ENCODE measurements at places on chromosomes 6 and 20. TPM values are rescaled to one million over a fixed set of nuclear protein-coding genes. Genes with fewer than 3 reads are reported as not detected.

- DNase-seq = no peak
These were observed 211.9 kb upstream of the RNF24 start for GRCh38 chr20:4227085-4227821.

GRCh38 chr6:42428326-42429041, 23.2 kb downstream of the TRERF1 start:
- no peak for DNase-seq

Gene CARMIL1
- total RNA-seq = 51.7 TPM

DNA sequence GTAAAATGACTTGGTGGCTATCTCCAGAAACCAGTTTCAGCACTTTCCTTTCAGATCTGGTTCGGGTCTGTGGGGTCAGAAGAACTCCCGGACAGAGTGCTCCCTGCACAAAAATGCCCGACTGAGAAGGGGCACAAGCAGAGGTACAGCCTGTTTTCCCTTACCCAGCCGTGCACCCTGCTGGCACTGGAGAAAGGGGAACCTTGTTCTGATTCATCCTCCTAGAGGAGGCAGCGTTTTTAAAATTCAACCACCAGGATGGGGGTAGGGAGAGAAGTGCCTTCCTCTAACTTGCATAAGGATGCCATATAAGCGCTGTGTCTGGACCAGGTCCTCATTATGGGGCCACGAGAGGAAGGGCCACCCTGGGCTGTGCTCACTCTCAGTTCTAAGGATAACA, 17.6 kb downstream of the RIMS4 start:
- DNase-seq = no peak

DNA sequence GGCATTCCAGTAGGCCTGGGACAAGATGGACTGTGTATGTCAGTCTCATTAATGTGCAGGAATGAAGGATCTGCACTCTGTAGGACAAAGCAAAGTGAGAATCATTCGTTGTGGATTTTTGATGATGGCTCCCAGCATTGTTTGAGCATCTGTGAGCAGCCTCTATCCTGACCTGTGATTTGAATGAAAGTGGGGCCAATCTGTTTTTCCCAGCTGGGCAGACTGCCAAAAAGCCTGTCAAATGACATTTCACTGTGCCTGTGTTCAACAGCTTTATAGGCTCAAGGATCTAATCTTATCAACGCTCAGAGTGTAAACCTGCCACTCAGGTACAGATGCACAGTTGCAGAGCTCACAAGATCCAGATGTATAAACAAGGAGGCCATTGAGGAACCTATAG, 86.7 kb upstream of the SYNDIG1 start:
- peak; percentile 11 for DNase-seq

Gene CHRNA4
- not detected for total RNA-seq

DNA sequence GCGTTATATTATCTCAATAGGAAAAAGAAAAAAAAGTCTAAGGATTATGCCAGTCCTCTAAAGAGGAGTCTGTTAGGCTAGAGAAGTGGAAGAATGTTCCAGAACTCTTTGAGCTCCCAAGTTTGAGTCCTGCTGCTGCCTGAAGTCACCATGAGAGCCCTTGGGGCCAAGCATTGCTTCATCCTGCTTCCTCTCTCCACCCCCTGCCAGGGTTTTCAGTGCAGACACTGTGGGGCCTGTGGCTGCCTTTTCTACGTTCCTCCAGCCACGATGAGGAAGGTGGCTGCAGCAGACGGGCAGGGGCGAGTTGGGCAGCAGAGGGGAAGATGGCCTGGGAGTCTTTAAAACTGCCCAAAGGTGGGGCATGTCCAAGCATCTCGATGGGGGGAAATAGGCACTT, 214.4 kb upstream of the KCNG1 start:
- DNase-seq = no peak

Gene TRIM31
- 221 TPM for total RNA-seq

DNA sequence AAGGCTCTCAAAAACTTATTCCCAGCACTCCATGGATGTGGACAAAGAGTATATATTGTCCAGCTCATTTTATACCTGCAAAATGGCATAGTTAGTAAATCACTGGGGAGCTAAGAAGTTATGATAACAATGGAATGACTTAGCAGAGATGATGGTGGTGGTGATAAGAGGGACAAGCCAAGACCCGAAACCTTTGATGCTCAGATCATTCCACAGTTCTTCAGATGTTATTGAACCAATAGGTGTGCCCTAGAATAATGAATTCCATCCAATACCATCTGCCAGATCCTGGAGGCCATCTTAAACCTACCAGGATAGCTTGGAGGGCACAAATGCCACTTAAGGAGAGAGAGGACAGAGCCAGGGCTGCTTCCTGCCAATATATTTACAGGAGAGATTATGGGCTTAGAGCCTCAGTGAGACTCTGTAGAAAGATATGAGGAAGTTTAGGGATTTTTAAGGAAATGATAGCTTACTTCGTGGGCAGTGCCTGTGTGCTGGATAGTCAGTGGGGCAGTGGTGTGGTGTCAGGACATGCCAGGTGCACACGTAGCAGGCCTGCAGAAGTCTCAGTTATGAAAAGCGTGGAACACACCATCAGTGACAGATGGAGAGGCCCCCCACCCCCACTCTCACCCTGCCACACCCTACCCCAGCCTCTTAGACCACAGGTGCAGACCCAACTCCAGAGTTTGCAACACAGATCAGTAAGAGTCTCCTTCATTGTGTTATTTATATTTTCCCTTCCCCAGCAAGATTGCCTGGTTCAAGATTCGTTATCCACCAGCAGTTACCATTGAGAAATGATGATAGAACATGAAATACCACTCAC, 209.7 kb upstream of the SUPT3H start:
- DNase-seq = peak; percentile 26

- no peak for DNase-seq
These were observed 721.1 kb downstream of the TENT5A start for GRCh38 chr6:81031416-81031815.

Gene RSPO3
- 3.1 TPM for total RNA-seq

- DNase-seq = no peak
These were observed 13.8 kb downstream of the NQO2 start for GRCh38 chr6:3013486-3013885.

- no peak for DNase-seq
These were observed 43.8 kb upstream of the LAMA4 start for GRCh38 chr6:112298021-112298745.

DNA sequence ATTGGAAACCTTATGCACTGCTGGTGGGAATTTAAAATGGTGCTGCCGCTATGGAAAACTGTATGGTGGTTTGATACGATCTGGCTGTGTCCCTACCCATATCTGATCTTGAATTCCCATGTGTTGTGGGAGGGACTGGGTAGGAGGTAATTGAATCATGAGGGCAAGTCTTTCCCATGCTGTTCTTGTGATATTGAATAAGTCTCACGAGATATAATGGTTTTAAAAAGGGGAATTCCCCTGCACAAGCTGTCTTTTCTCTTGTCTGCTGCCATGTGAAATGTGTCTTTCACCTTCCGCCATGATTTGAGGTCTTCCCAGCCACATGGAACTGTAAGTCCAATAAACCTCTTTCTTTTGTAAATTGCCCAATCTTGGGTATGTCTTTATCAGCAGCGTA, 4.9 kb downstream of the TAP2 start:
- DNase-seq = no peak

Gene SLC26A8
- total RNA-seq = not detected

DNA sequence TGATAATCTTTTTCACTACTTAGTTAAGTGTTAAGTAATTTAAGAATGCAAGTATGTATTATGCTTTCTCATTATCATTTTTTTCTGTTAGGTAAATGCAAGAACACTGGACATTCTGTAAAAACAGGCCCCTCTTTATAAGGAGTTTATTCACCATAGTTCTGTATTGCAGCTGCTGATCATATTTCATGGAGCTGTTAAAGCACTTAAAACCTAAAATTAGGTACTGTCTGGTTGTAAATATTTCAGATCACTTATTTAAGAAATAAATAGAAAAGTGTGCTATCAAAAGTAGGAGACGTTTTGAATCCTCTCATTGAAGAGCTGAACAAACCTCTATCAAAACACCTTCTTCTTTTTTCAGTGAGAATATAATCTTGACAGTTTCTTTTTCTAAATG, 3.9 kb downstream of the EYA4 start:
- DNase-seq = no peak

DNA sequence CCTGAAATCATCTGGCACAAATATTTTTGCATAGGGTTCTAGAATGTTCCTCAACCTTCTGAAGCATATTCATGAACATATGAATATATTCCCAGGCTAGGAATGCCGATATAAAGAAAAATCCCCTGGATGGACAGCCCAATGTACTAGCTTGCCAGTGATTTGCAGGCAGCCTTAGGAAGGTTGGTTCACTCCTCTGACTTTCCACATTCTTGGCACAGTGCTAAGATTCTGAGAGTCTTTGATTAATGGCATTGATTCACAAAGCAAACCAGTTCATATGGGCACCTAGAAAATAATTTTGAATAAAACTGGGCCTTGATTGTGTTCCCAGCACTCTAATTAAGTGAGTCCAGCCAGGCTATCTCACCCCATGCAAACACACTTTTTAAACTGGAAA, 56.9 kb upstream of the ENPP4 start:
- DNase-seq = no peak

Gene NOL7
- 44.1 TPM for total RNA-seq

DNA sequence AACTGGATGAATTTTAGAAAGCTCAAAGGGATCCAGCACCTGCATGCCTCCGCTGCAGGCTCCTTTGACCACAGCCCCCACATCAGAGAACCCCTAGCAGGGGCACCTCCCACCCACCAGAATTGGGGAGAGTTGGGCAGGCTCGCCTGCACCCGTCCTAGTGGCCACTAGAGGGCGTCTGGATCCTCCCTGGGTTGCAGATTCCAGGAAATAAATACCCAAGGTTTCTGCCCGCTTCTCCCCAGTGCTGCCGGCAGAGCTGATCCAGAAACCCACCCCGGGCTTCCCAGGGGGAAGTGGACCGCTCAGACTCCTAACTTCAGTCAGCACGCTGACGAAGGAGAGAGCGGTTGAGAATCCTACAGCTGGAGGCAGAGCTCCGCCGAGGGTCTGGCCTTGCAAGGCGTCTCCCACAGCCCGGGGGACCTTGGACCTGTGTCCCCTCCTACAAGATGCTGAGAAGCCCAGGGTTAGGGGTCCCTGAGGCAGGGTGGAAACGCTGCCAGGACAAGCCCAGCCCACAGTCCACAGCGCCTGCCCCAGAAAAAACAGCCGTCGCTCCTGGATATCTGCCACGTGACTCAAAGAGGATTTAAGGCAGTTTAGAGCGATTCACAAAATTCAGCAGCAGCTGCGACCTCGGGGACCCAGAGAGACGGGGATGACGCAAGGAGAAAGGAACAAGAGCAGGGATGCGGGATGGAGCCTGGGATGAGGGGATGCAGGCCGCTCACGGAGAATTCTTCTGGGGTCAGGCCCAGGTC, 32.6 kb upstream of the PHACTR3 start:
- DNase-seq = peak; percentile 59

Gene PRSS16
- total RNA-seq = 13.5 TPM

Gene SLC32A1
- total RNA-seq = not detected

Gene RBPJL
- total RNA-seq = not detected

DNA sequence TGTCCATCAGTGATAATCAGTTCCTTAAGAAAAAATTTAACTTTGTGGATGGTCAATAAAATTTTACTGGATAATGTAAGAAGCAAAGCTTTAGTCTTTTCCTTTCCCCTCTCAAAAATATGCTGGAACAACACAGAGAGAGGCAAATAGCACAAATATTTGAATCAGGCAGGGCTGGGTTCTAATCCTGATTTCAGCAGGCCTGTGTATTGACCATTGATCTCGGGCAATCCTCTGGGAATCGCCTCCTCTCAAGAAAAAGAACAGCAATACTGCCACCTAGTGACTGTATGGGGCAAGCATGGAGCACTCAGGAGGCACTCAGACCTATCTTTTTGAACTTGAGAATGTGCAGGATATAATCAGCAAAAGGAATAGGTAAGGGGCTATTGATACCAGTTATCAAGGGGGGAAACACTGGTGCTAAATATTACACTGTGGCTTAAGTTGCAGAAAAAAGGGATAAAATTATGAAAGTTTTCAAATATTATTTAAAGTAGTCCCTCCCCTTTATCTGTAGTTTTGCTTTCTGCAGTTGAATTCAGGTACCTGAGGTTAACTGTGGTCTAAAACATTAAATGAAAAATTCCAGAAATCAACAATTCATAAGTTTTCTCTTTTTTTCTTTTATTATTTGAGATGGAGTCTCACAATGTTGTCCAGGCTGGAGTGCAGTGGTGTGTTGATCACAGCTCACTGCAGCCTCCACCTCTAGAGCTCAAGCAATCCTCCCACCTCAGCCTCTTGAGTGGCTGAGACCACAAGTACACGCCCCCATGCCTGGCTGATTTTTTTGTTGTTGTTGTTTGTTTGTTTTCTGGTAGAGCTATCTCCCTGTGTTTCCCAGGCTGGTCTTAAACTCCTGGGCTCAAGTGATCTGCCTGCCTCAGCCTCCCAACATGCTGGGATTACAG, 91.8 kb upstream of the NHSL1 start:
- peak; percentile 74 for DNase-seq

DNA sequence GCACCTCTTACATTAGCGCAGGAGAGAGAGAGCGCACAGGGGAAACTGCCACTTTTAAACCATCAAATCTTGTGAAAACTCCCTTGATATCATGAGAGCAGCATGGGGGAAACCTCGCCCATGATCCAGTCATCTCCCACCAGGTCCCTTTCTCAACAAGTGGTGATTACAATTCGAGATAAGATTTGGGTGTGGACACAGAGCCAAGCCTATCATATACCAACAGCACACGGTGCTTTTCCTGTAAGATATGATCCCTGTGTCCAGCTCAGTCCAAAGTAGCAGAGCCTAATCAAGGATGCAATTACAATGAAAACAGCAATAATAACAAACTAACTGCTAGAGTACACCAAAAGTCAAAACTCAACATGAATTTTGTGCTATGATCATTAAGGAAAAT, 148.7 kb upstream of the TCF21 start:
- no peak for DNase-seq

GRCh38 chr6:4957521-4958231, 46.2 kb downstream of the RPP40 start:
- DNase-seq = no peak

DNA sequence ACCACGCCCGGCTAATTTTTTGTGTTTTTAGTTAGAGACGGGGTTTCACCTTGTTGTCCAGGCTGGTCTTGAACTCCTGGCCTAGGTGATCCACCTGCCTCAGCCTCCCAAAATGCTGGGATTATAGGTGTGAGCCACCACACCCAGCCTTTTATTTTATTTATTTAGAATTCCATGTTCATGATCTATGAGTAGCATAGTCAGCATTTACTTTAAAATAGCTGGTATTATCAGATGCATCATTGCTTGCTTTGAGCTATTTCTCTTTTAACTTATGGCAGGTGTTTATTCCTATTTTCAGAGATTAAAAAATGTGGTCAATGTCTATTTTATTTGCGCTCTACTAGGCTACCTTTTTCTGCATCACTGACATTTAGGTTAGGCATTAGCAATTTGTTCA, 152.0 kb downstream of the UTRN start:
- DNase-seq = no peak

Gene IPCEF1
- total RNA-seq = 5.7 TPM

All from transverse colon (tissue), 4 donors.